ENCODE measurements at places on chromosomes 7 and 10. TPM values are rescaled to one million over a fixed set of nuclear protein-coding genes. Genes with fewer than 3 reads are reported as not detected.
A peak's percentile ranks its signal among the peaks of the same experiment; 100 is the strongest.

- DNase-seq = no peak
Measured at GRCh38 chr10:27568196-27569175, 64.4 kb downstream of the RAB18 start.

ADIRF gene
- 77.4 TPM for total RNA-seq

- DNase-seq = no peak
Measured at GRCh38 chr7:25646726-25647413, 418.6 kb upstream of the NPVF start.

NUTM2B gene
- 1.3 TPM for total RNA-seq

SPDYE11 gene
- not detected for total RNA-seq

DNA sequence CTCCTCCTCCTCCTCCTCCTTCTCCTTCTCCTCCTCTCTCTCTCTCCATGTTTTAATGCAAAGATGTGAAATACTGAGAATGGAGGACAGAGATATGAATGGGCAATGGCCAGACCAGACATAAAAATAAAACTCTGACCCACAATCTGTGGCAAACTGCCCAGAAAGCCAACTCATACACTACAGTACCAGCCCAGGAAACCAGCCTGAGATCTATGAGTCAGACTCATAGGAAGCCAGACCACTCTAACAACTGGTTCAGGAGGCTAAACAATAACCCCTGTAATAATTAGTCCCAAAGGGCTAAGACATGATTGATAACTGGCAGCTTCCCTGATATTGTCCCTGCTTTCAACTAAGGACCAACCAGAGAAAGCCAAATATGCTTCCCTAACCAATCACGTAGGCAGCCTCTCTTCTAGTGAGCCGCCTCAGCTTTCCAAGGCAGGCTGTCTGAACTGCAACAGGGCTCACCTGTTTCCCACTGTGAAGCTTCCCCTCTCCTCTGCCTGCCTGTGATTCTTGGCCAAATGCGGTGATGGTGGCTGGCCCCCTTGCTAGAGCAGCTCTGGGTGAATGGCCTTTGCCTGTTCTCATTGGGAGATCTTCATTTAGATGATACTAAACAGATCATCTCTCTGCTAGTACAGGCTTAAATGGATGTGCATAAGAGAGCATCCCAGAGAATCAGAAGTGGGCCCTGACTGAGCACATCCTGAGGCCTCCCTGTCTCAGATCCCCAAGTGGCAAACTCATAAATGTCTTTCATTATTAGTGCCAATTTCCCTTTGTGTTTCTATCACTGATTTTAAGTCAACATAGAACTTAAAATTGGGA lies 817.6 kb downstream of the TNS3 start:
- no peak for DNase-seq

GRCh38 chr7:115707258-115708012 lies 323.1 kb downstream of the TFEC start:
- no peak for DNase-seq

ZMIZ2 gene
- 25.7 TPM for total RNA-seq

GRCh38 chr10:33579996-33580395 lies 245.5 kb upstream of the NRP1 start:
- no peak for DNase-seq

TMEM176B gene
- 16.6 TPM for total RNA-seq

DNA sequence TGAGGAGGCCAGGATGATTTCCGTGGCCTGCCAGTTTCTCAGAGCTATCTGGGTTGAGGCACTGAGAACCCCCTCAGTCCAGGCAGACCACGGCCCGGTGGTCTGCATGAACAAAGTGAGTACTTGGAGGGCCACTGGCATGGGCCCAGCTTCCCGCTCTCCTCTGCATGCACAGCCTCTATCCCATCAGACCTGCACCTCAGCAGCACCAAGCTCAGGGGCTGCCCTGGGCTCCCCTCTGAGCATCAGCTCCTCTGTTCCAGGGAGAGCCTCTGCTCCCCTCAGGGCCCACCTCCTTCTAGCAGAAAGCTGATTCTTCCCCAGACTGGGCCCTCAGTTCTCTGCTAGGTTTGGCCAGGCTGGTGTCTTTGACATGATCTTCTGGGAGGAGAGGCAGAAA lies 469.9 kb downstream of the DNAJB6 start:
- DNase-seq = no peak

DNA sequence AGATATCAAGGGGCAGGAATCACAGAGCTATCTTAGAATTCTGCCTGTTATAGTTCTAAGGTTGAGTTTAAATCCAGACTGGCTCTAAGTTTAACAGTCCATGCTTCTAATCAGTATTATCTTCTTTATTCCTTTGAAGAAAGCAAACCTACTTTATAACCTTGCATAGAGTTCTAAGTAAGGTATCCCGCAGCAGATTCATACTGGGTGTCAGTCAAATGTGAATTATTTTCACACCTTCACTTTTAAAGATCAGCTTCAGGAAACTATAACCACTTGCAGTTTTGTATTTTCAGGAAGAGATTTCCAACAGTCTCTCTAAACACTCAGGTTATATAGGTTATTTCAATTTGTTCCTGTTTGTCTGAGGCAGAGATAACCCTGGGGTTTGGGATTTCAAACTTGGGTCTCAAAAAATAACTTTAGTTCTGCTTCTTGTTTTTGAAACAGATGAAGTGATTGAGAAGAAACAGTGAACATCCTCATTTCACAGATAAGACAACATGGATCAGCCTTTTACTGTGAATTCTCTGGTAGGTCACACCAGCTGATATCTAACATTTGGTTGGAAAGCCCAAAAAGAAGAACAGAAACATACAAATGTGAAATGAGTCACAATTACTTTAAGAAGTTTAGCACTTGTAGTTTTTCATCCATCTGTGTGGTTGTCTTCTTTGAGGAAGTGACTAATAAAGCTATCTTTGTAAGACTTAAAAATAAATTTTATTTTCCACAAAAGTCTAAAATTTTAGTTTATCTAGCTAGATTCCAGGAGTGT lies 21.4 kb downstream of the STAMBPL1 start:
- DNase-seq = no peak

DNA sequence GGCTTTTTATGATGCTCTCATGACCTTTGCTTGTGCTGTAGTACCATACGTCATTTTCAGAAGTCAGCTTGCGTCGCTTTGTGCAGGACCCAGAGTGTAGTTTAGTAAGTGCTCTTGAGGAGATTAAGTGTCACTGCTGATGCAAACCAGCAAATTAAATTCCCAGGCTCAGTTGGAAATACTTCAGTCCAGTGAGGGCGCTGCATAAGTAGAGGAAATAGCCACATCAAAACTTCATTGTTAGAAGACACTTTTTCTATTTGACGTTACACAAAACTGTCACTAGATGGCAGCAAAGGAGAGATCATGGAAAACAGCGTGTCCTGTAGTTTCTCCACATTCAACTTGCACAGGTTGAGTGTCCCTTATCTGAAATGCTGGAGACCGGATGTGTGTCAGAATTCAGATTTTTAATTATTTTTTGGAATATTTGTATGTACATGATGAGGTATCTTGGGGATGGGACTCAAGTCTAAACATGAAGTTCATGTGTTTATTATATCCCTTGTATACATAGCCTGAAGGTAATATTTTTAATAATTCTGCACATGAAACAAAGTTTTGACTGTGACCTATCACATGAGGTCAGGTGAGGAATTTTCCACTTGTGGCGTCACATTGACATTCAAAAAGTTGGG lies 7.9 kb downstream of the ZNF22 start:
- DNase-seq = no peak

ADRA2A gene
- 2.9 TPM for total RNA-seq

DNA sequence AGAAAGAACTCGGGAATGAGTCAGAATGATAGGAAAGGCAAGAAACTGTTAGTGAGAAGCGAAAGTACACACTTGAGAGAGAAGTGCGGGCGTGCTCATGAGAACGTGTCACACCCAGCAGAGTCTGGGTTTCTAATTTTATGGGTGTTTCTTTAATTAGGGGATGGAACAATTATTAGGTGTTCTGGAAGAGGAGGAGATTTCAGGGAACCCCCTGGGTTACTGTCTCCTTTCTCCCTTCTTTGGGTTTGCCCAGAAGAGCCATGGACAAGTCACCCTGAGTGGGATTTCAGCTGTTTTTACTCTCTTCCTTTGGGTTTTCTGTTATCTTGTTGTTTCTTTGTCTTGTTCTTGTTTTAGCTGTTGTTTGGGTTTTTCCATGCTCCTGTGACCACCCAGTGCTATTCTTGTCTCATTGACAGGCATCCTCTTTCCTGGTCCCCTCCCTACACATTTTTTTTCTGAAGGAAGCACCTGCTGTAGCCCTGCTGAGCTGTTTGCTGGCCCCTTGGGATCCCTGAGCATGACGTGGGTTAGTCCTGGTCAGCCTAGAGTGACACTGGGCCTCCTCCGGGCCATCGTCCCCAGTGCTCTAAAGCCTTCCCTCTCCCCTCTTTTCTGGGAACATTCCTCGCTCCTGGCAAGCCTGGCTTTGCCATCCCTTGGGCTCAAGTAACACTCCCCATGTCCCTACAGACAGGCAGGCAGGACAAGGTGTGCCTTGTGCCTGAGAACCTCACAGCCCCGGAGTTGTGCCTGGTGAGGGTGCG lies 3.5 kb downstream of the SH2D4B start:
- DNase-seq = peak; percentile 70

Data from lower leg skin (tissue), 4 donors.